ENCODE measurements at places on chromosomes 1 and 21.

- no peak for DNase-seq
These were observed 166.7 kb downstream of the LTN1 start for GRCh38 chr21:28826021-28826420.

DNA sequence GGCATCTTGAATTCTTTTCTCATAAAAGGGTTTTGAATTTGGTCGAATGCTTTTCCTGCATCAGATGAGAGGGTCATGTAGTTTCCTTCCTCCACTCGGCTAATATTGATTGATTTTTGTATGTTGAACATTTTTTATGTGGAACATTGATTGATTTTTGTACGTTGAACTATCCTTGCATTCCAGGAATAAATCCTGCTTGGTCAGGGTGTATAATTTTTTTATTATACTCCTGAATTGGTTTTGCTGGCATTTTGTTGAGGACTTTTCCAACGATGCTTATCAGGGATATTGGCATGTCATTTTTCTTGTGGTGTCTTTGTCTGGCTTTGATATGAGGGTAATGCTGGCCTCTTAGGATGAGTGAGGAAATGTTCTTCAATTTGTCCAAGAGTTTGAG, 8.5 kb downstream of the TMEM240 start:
- no peak for DNase-seq

GRCh38 chr1:184210031-184210430, 158.5 kb downstream of the TSEN15 start:
- DNase-seq = no peak

GRCh38 chr1:29256979-29257804, 20.9 kb downstream of the PTPRU start:
- DNase-seq = no peak
